ENCODE measurements at places on chromosomes 5 and 9. TPM values are rescaled to one million over a fixed set of nuclear protein-coding genes. Genes with fewer than 3 reads are reported as not detected.

ZNF484 gene
- total RNA-seq: 8.7 TPM

SLC27A6 gene
- 10.9 TPM for total RNA-seq

NUTM2G gene
- total RNA-seq: not detected

BAAT gene
- total RNA-seq: not detected

DBN1 gene
- total RNA-seq: 57.0 TPM

PCSK5 gene
- total RNA-seq: 18.7 TPM

TOR2A gene
- total RNA-seq: 9.9 TPM

ZNF658 gene
- 6.7 TPM for total RNA-seq

THBS4 gene
- total RNA-seq: 2.9 TPM

INSYN2B gene
- 1.2 TPM for total RNA-seq

DNA sequence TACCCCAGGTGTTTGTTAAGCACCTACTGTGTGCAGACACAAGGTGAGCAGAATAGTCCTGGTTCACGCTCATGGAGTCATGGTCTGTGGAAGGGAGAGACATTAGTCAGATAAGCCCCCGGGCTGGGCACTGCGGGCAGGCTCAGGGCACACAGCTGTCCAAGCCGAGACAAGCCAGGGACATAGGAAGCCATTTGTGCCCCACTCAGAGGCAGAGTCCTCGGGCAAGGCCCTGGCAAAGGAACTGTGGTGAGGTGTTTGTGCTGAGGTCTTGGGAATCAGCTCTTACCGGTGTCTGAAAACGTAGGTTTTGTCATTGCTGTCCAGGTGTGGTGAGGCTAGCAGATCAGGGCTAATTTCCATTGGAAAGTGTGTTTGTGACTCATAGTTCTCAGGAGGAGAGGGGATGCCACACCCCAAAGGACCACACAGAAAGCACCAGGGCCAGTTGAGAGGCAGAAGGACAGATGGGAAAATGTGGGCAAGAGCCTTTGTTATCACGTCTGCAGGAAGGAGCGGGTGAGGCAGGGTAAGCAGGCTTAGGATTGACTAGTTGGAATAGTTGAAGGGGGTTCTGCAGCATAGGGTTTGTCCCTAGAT is 46.1 kb upstream of the NEURL1B start:
- H3K4me1 ChIP-seq: peaks cover 3% of the 10 kb centered on the region
- no peaks in the 10 kb centered on the region for H3K36me3 ChIP-seq
- no peak overlapping the region for H3K4me3 ChIP-seq
- H3K27ac ChIP-seq: no peak overlapping the region
- H3K27me3 ChIP-seq: no peaks in the 10 kb centered on the region
- DNase-seq: no peak

DNA sequence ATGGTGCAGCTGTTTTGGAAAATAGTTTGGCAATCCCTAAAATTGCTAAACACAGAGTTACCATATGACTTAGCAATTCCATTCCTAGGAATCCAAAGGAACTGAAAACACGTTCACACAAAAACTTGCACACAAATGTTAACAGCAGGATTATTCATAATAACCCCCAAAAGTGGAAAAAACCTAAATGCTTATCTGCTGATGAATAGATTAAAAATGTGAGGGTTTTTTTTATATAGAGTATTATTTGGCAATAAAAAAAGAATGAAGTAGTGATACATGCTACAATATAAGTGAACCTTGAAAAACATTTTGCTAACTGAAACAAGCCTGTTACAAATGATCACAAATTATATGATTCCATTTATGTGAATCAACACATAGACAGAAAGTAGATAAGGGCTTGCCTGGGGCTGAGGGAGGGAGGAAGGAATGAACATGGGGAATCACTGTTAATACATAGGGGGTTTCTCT is 45.1 kb upstream of the TRIO start:
- H3K27ac ChIP-seq: no peak overlapping the region
- H3K36me3 ChIP-seq: no peaks in the 10 kb centered on the region
- no peak for DNase-seq
- no peak overlapping the region for H3K4me3 ChIP-seq
- no peaks in the 10 kb centered on the region for H3K27me3 ChIP-seq

- no peaks in the 10 kb centered on the region for H3K4me1 ChIP-seq
- H3K27me3 ChIP-seq: no peaks in the 10 kb centered on the region
- no peak overlapping the region for H3K4me3 ChIP-seq
- no peaks in the 10 kb centered on the region for H3K36me3 ChIP-seq
- DNase-seq: no peak
Observed at GRCh38 chr5:80540691-80541090, 29.4 kb downstream of the ANKRD34B start.

GRCh38 chr9:94866770-94867169 is 140.3 kb downstream of the AOPEP start:
- no peak for DNase-seq
- H3K27ac ChIP-seq: peak overlapping the region; percentile 9
- H3K4me1 ChIP-seq: peaks cover 16% of the 10 kb centered on the region
- H3K36me3 ChIP-seq: no peaks in the 10 kb centered on the region
- H3K27me3 ChIP-seq: no peaks in the 10 kb centered on the region

GRCh38 chr9:134065612-134066419 is 2.0 kb downstream of the BRD3 start:
- H3K36me3 ChIP-seq: no peaks in the 10 kb centered on the region
- peak overlapping the region; percentile 56 for H3K4me3 ChIP-seq
- no peak for DNase-seq
- H3K4me1 ChIP-seq: peaks cover 29% of the 10 kb centered on the region

- H3K27me3 ChIP-seq: no peaks in the 10 kb centered on the region
- no peak overlapping the region for H3K27ac ChIP-seq
- DNase-seq: no peak
- H3K36me3 ChIP-seq: no peaks in the 10 kb centered on the region
Observed at GRCh38 chr5:171661143-171661542, 124.5 kb upstream of the SMIM23 start.

DNA sequence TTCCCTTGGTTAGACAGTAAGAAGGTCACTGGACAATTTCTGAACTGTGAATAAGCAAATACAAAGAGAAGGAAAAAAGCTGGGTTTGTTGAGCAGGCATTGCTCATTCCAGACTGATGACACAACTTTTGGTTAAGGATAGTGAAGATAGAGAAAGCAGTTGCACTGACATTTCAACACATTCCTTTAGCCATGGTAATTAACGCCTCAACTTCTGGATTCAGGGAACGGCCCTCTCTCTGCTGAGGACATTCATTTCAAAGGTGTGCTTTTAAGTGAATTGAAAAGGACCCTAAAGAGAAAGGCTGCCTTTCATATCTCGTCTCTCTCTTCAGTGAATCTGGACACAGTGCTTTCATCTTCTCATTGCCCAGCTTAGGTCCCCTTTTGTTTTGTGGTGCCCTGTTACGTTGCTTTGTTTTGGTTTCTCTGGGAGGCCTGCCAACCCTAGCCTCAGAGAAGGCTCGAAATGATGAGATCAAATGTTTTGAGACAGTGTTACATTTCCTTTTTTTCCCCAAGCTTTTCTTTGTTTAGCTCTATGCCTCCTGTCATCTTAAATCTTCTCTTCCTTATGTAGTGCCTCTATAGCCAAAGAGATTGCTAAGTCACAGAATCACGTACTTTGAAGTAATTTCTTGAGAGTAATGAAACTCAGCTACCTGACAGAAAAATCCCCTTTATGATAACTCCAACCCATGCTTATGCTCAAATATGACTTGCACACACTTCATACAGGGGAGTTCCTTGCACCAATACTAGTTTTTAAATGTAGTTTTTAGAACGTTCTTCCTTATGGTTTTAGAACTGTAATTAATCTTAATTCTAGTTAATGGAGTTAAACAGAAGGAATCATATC is 94.4 kb upstream of the IFNE start:
- DNase-seq: peak; percentile 19
- no peak overlapping the region for H3K4me3 ChIP-seq
- H3K36me3 ChIP-seq: no peaks in the 10 kb centered on the region
- H3K27ac ChIP-seq: no peak overlapping the region
- H3K4me1 ChIP-seq: no peaks in the 10 kb centered on the region

- H3K36me3 ChIP-seq: no peaks in the 10 kb centered on the region
- H3K27ac ChIP-seq: no peak overlapping the region
- H3K4me1 ChIP-seq: no peaks in the 10 kb centered on the region
- no peaks in the 10 kb centered on the region for H3K27me3 ChIP-seq
Observed at GRCh38 chr9:69317894-69318293, 7.1 kb upstream of the ENTREP1 start.

GRCh38 chr5:135246923-135247795 is 151.9 kb downstream of the MACROH2A1 start:
- no peaks in the 10 kb centered on the region for H3K36me3 ChIP-seq
- no peak overlapping the region for H3K4me3 ChIP-seq
- H3K27ac ChIP-seq: no peak overlapping the region

DNA sequence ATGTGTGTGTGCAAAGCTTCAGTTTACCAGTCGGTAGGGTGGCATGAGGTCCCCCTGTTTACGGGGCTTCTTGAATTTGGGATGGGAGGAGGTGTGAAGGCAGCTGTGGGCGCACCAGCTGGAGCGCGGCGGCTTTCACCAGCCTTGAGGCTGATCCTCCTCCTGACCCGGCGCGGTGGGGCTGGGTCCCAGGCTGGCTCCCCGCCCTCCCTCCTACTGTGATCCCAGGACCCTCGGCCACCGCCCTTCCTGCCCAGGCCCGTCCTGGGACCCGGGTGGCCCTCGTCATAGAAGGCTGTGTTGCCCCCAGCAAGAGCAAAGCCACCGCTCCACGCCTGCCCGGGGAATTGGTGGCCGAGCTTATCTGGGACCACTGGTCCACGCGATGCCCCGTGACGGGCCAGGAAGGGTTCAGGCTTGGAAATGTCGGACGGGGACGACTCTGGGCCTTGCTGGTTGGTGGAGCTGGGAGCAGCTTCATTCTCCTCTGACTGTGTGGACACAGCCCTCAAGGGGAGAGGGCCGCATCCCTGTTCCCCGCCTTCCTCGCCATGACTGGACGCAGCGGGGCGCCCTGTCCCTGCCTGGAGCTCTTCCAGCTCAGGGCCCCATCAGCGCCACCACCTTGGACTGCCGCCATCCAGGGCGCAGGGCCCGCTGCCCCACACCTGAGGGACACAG is 271.1 kb upstream of the IRX1 start:
- H3K4me1 ChIP-seq: no peaks in the 10 kb centered on the region
- H3K4me3 ChIP-seq: no peak overlapping the region
- no peak overlapping the region for H3K27ac ChIP-seq
- H3K27me3 ChIP-seq: no peaks in the 10 kb centered on the region

DNA sequence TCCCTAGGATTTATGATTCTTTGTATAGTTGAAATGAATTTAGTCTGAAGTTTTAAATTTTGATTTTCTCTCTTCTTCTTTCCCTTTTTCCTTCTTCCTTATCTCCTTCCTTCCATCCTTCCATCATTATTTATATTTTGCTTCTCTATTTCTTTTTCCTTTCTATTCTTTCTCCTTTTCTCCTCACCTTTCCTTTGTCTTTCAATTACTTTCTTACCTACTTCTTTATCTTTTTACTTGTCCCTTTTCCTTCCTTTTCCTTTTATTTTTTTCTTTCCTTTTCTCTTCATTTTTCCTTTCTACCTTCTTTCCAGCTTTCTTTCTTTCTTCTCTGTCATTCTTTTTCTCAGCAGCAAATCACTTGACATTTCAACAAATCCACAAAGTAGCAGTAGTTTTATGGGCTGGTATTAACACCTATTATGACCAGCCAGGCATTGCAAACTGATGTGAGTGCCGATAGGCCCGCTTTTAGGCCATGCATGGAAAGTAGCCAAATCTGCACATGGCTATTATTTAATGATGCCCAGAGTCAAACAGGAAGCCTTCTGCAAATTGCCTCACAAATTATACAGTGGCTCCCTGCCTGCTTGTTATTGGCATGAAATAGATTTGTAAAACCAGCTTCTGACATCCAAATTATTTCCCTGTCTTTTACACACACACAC is 37.1 kb upstream of the NR3C1 start:
- no peaks in the 10 kb centered on the region for H3K4me1 ChIP-seq
- no peak overlapping the region for H3K4me3 ChIP-seq
- no peak for DNase-seq
- H3K27ac ChIP-seq: no peak overlapping the region

DNA sequence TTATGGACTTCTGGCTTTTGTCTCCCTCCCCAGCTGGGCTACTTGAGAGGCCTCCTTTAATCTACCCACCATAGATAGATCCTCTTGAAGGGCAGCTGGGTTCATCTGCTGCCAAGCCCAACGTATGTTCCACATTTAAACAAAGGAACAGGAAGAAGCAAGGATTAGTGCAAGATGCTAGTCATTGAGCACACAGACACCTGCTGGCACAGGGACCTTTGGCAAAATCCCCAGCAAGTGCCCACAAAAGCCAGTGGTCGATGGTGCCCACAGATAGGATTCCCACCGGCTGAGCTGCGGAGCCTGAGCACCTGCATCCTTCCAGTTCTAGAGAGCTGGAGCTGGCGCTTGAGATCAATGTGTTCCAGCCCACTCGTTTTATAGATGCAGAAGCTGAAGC is 57.7 kb upstream of the SHB start:
- no peaks in the 10 kb centered on the region for H3K4me1 ChIP-seq
- no peak for DNase-seq
- no peaks in the 10 kb centered on the region for H3K36me3 ChIP-seq

DNA sequence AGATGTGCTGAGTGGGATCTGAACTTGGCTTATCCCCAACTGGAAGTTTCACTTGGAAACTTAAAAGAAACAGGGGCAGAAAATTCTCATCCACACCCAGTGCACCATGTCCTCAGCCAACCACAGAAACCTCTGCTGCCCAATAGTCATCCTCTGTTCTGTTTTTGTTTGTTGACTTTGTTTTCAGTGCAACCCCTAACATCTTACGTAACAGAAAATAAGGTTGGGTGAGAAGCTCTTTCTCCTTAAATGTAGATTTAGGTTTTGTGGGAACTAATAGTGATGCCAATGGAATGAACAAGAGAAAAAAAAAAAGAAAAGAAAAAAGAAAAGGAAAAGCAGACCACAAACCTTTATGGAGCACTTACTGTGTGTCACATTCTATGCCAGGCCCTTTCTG is 262.8 kb downstream of the PAPPA start:
- no peaks in the 10 kb centered on the region for H3K4me1 ChIP-seq
- H3K27me3 ChIP-seq: no peaks in the 10 kb centered on the region
- no peak for DNase-seq

Data from ovary (tissue), 10 donors.